ENCODE measurements at places on chromosomes 5 and 9. TPM values are rescaled to one million over a fixed set of nuclear protein-coding genes. Genes with fewer than 3 reads are reported as not detected.

The PLCXD3 gene
- total RNA-seq, result 9.0 TPM

The ACSL6 gene
- 5.5 TPM for total RNA-seq

The MZB1 gene
- total RNA-seq, result not detected

The SLC34A1 gene
- total RNA-seq, result not detected

The TNFSF15 gene
- 1.8 TPM for total RNA-seq

The ZNF300 gene
- total RNA-seq, result 0.12 TPM

The SOHLH1 gene
- total RNA-seq, result not detected

The CDO1 gene
- 87.3 TPM for total RNA-seq
